NCI-H1417 (cell line): ENCODE measurements at places on chromosomes 5 and 9.

DNA sequence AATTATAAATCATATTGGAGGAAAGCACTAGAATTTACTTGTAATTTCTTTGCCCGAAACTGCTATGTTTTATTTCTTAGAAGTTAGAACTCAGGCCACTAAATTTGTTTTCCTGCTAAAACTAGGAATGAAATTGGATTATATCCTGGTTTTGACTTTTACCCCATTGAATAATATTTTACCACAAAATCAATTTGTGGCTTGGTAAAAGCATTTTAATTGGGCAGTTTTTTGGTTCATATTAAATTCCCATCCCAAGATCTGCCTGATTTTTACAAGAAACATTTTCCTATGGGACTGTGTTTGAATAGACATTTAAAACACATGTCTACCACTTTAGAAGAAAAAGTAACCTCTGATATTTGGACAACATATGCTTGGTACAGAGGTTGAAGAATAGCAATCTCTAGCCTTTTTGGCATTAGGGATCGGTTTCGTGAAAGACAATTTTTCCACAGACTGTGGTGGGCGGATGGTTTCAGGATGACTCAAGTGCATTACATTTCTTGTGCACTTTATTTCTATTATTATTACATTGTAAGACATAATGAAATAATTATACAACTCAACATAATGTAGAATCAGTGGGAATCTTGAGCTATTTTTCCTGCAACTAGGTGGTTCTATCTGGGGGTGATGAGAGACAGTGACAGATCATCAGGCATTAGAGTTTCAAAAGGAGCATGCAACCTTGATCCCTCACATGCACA is 565.6 kb downstream of the PRR16 start:
- no peak for DNase-seq

DNA sequence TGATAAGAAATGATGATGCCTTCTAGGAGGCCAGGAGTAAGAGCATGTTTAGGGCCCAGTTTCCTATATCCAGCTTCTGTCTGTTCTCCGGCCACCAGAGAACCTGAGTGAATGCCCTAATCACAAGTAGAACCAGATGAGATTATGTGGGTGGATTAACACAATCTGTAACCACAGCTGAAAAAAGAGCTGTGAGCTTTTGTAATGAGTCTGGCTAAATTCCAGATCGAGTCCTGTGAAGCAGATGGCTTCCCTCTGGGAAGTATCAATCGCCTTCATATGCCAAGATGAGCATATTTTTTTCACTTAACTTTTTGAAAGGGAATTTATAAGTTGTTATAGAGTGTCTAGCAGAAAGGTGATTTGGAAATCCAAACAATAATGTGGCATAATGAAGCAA is 99.8 kb downstream of the NNT start:
- no peak for DNase-seq

GRCh38 chr5:32499261-32499660 is 54.7 kb upstream of the ZFR start:
- DNase-seq = no peak

DNA sequence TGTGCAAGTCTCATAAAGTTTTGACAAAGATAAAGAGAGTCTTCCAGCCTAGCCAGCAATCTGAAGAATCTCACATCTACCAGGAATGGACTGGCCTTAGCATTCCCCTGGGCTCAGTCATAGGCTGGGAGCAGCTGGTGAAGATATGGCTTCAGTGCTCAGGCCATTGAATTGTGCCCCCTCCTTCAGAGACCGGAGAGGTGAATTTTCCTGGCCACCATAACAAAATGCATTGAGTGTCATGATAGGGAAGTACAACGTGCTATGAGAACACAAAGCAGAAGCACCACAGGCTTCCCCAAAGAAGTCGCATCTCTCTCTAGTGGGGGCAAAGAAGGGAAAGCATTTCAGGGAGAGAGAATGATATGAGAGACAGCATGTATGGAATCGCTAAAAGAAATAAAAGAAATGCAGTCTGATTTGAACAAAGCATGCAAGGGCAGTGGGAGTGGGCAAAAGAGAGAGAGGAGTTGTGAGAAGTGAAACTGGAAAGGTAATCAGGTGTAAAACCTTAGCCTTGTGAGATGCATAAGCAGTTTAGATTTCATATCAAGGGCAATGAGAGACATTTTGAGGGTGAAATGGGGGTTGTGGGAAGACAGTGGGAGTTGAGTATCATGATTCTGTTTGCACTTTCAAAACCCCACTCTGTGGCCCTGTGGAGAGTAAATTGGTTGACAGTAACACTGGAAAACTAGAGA is 57.1 kb upstream of the NMUR2 start:
- no peak for DNase-seq

GRCh38 chr9:16591092-16591491 is 279.4 kb downstream of the BNC2 start:
- DNase-seq = no peak

DNA sequence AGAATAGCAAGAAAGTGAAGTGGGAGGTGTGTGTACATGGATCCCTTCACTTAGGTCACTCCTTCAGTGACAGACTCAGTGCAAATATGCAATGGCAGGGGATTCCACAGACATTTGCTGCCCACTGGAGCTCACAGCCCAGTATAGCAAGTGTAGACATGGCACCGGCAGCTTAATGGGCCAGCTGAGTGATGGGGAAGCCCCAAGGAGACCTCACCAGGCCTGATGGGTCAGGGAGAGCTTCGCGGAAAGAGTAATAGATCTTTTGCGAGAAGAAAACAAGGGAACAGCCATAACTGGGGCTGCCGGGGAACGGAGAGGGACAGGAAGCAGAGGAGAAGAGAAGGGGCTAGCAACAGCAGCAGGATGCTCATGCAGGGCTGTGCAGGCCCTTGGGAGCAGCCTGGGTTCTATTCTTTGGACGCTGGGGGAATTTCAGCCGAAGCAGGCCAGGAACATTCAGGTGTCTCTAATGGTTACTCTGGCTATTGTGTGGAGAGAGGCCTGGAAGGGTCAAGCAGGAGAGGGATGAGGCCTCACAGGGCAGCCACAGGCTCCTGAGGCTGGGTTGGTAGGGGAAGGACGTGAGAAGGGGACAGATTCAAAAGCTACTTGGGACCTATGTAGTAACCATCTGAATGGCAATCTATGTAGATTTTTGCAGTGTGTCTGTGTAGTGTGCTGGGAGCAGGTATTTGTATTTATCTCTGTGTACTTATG is 27.0 kb downstream of the TCF7 start:
- no peak for DNase-seq
